ENCODE measurements at places on chromosomes 5 and 9. TPM values are rescaled to one million over a fixed set of nuclear protein-coding genes. Genes with fewer than 3 reads are reported as not detected.

LRRC70 gene
- 24.5 TPM for total RNA-seq

ZNF454 gene
- 0.55 TPM for total RNA-seq

PGM5 gene
- total RNA-seq = 1.9 TPM

LTC4S gene
- total RNA-seq = 0.95 TPM

F12 gene
- total RNA-seq = 1.00 TPM

PELO gene
- 13.2 TPM for total RNA-seq

AK8 gene
- not detected for total RNA-seq

CDH12 gene
- not detected for total RNA-seq

TMEM252 gene
- total RNA-seq = not detected

GARIN3 gene
- not detected for total RNA-seq

SIT1 gene
- not detected for total RNA-seq

CDC20B gene
- total RNA-seq = 0.14 TPM

EPB41L4A gene
- total RNA-seq = 17.9 TPM

Measured in endothelial cell of umbilical vein (primary cell).